T-helper 2 cell (primary cell): ENCODE measurements at places on chromosomes 7 and 10.
A peak's percentile ranks its signal among the peaks of the same experiment; 100 is the strongest.

DNA sequence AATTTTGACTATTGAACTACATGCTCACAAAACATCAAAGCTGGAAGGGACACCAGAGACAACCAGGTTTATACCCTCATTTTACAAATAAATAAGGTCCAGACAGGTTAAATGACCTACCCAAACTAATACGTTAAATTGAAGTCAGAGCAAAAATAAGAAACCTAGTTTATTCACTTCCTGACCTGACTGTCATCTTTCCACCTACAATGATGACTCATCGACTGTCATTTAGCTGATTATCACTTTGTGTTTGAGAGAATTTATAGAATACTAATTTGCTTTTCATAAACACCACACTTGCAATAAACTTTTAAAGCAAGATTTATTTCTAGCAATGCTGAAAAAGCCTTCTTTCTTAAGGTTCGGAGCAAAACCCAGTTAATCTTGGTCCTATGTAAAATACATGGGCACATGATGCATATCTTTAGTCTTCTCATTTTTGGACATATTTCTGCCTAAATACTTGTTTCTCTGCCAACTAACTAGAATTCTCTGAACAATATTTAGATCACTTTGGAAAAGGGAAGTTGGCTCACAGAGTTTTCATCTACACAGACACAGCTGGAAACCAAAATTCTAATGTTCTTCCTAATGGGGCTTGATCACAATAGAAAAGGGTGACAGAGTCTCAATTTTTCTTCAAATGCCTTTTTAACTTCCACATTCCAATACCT lies 16.7 kb upstream of the LRRN3 start:
- peak; percentile 72 for DNase-seq

DNA sequence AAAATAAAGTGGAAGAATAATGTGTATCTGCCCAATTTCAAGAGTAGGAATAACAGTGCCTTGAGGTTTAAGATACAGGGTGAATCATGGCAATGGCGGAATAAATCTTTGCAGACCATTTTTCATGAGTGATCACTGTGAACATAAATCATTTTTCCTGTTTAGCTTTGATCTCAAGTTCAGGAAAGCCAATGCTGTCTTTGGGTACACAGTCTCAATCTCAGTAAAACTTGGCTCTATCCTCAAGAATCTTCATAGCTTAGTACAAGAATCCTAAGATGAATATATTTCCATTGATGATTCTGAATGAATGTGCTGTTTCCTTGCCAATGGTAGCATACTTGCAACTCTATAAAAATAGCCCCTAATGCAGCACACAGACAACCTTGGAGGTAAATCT lies 6.8 kb downstream of the NAMPT start:
- DNase-seq: no peak

DNA sequence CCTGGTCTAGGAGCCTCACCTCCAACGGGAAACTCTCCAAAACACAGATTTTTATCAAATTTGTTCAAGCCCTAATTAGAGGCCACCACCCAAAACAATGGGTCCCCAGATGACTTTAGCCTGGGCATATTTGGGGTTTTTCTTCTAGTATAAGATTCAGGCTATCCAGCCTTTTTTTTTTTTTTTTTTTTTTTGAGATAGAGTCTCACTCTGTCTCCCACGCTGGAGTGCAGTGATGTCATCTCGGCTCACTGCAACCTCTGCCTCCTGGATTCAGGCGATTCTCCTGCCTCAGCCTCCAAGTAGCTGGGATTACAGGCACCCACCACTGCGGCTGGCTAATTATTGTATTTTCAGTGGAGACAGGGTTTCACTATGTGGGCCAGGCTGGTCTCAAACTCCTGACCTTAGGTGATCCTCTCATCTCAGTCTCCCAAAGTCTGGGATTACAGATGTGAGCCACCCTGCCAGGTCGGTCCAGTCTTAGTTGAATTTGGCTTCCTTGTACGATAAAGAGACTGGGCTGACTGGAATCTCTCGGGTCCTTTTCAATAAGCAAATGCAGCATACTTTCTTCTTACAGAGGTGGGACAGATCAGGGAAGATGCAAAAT lies 91.4 kb upstream of the KLF6 start:
- no peak for DNase-seq

DNA sequence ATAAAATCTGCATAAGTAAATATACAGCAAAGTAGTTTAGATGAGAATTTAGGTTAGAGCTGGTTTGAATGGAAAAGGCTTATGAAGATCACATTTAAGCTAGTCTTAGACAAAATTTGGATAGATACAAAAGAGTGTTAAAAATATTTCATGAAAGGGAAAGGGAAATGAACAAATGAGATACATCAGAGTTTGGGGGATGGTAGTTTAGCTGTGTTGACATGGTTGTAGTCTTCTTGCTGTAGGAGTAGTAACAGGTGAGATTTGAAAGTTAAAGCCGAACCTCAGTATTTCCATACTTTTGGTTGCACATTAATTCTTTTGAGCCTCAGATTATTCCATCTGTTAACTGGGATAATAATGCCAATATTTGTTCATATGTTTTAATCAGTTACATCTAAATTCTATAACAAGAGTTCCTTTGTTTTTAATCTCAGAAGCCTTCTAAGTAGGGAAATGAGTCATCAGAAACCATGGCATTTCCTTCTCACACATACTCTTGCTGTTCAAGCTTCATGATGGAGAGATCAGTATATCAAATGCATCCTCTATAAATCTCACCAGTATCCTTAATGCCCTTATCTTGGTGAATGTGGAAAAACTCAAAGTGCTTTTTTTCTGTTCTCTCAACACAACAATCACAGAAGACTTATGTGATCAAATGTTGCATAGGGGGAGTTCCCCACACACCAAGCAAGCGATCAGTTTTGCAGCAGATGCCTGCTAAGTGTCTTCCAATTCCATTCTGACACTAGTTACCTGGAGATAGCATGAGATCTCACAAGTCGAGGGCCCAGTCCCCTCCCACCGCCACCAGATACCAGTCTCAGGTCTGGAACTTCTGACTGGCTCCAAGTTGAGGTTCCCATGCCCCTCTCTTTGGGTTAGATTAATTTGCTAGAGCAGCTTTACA lies 84.7 kb downstream of the MAPK8 start:
- no peak for DNase-seq

- no peak for DNase-seq
These were observed 66.2 kb upstream of the SDK1 start for GRCh38 chr7:3234851-3235250.

DNA sequence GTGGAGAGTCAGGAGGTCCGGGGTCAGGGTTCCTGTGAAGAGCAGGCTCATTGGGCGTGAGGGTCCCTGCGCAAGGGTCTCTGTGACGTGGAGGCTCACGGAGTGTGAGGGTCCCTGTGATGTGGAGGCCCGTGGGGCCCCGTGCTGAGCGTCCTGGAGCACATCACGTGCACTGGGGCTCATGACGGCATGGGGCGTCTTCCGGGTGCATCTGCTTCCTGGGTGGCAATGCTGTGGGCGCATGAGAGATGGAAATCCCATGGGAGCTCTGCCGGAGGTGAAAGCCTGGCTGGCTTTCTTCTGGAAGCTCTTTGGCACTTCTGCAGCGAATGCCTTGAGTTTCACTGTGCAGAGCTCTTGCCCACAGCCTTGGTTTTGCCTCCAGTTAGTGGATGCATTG lies 71.4 kb downstream of the WDR37 start:
- DNase-seq: no peak

GRCh38 chr7:19145434-19146115 lies 354 bp upstream of the FERD3L start:
- no peak for DNase-seq

DNA sequence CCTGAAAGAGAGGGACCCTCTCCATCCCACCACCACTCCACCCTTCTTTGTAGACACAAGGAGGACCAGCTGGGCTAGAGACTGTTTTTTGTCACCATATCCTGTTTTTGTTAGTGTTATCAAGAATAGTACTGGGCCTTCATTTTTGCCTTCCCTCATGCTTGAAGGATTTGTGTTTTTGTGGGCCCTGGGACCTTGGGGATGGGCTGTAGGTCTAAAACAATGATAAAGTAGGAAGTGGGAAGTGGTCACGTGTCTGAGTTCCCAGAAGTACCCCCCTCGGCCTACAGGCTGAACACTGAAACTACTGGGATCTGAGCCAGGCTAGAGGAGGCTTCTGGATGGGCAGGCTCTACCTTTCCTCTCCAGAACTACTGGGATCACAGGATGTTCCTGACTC lies 8.9 kb downstream of the AGFG2 start:
- peak; percentile 36 for DNase-seq

DNA sequence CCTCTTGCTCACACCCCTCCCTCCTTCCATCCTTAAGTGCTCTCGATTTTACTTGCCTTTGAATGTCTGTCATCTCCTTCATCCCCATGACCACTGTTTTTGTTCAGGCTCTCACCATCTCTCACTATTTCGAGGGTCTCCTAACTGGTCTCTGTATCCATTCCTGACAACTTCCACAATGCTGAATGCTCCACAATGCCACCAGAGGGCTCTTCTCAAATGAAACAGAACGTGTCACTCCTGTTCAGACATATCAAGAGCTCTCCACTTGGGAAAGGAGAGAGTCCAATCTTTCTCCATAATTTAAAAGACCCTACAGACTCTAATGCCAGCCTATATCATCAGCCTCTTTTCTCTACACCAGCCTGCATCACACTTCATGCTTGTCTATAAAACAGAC lies 9.0 kb upstream of the SLC13A1 start:
- no peak for DNase-seq

GRCh38 chr7:149624419-149625339 lies 127.1 kb upstream of the ZNF746 start:
- peak; percentile 86 for DNase-seq

GRCh38 chr7:21131897-21132296 lies 296.0 kb upstream of the SP4 start:
- no peak for DNase-seq

DNA sequence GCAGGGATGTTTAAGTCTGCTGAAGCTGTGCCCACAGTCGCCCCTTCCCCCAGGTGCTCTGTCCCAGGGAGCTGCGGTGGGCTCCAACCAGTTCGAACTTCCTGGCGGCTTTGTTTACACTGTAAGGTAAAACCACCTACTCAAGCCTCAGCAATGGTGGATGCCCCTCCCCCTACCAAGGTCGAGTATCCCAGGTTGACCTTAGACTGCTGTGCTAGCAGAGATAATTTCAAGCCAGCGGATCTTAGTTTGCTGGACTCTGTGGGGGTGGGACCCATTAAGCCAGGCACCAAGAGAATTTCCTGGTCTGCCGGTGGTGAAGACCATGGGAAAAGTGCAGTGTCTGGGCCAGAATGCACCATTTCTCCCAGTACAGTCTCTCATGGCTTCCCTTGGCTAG lies 56.0 kb downstream of the CCDC7 start:
- DNase-seq: no peak

- DNase-seq: no peak
These were observed 434.0 kb downstream of the INHBA start for GRCh38 chr7:41268878-41269277.

DNA sequence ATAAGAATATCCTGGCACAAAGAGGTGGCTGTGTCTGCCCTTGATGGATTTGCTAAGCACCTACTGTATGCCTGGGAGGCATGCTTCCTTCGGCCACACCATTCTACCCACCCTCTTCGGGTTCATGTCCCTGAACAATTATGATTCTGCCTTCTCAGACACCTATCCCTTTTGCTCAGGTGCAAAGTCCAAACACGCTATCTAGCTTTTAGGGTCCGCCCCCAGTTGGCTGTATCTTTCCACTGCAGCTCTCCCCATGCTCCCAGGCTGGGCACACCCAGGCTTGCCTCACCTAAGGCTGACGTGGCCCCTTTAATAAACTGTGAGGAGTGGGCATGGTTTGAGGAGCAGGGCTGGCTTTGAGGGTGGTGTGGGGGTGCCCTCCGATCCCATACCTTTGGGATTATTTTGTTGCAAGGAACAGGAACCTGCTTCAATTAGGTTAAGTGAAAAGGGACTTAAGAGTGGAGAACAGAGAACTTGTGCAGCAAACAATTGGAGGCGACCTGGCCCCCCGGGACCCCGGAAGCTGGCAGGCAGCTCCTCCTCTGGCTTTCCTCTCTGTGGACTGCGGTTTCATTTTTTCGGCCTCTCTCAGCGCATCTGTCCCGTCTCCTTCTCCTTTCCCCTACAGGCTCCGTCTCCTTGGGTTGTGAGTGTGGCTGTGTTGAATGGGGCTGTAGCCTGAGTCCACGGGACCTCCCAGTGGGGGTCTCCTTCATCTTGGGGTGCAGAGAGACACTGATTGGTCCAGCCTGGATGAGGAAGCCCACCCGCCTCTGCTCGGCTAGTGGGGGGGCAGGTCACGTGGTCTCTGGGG lies 3.8 kb downstream of the CLIP2 start:
- DNase-seq: no peak

DNA sequence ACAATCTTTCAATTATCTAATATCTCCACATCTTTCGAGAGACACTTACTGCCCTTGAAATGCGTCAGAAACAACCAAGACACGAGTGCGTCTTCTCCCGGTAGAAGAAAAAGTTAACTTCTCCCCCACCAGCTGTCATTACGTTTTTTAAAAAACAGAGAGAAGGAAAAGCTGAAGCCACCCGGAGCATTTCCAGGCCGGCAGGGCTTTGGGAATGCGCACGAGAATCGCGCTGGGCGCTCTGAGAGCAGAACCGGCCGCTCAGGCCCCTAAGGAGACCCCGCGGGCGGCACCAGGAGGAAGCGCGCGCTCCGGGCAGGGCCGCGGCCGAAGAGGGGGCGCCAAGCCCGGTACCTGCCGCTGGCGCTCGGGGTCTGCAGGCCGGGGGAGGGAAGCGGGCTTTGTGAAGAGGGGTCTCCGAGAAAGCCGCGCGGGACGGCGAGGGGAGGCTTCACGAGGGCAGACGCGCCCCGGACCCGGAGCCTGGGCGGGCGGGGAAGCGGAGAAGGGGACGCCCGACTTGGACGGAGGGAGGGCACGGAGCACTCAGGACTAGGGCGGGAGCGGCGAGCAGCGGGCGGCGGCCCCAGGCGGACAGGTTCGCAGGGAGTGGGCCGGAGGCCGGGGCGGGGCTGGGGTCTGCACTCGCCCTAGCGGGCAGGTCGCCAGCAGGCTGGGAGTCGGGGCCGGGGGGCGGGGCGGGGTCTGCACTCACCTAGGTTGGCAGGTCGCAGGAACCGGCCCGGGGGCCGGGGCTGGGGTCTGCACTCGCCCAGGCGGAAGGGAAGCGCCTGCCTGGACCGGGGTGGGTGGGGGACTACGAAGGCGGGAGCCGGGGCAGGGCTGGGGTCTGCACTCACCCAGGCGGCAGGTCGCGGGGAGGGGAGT lies 932 bp downstream of the ESYT2 start:
- DNase-seq: peak; percentile 58

- DNase-seq: no peak
These were observed 179.6 kb upstream of the GALNT17 start for GRCh38 chr7:70952311-70952710.

DNA sequence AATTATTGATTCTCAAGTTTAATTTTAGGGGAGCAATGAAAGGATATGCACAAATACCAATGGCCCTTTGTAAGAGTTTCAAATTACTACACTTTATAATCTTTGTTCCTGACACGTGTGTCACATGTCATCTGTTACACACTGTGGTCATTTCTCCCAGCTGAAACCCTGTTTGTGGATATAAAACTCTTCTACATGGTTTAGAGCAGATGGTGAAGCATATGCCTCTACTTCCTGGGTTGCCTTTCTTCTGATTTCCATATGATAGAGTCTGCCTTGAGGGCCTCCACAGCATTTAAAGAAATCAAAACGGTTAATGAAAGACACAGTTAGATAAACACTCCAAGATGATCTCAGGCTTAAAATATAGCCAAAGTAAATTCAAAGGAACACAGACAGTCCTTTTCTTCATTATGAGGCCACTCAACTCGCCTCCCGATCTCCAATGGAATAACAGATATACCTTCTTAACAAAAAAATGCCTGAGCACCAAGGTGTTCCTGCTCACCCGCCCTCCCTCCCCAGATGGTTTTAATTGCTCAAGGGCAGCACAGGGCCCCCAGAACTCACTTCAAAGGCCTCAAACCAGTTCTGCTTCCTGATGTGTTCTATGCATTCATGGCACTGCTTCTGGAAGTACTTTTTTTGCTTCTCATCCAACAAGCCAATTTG lies 75.0 kb downstream of the CPVL start:
- DNase-seq: no peak
